Esophagus squamous epithelium (tissue), 5 donors: ENCODE measurements at places on chromosomes 11 and 22. TPM values are rescaled to one million over a fixed set of nuclear protein-coding genes. Genes with fewer than 3 reads are reported as not detected.

DNA sequence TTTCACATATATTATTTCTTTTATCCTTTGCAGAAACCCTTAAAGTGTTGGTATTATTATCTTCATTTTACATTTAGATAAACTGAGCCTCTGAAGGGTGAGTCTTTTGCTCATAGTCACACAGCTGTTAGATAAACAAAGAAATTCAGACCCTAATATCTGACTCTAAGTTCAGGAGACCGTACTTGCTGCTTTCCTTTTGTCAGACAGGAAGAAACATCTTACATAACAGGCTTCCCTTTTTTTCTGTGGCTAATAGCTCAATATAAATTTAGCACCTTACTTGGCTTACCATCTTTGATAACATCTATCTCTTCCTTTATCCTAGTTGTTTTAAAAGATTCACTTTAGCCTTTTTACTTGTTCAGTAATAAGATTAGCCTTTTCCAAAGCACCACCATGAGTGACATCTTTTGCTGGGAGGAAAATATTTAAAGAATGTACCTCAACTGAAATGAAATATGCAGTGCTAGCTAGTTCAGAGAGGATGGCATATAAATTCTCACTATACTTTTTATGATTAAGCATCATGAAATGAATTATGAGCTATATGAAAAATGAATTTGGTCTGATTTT, 128.6 kb downstream of the WNT11 start:
- no peaks in the 10 kb centered on the region for H3K27me3 ChIP-seq
- H3K27ac ChIP-seq, result no peak overlapping the region
- no peak overlapping the region for H3K4me3 ChIP-seq
- DNase-seq, result no peak

- no peak overlapping the region for H3K27ac ChIP-seq
- peaks cover 4% of the 10 kb centered on the region for H3K4me1 ChIP-seq
- DNase-seq, result no peak
- H3K4me3 ChIP-seq, result no peak overlapping the region
- H3K27me3 ChIP-seq, result no peaks in the 10 kb centered on the region
- H3K36me3 ChIP-seq, result no peaks in the 10 kb centered on the region
These were observed 36.9 kb downstream of the GGTLC2 start for GRCh38 chr22:22681221-22681739.

- H3K27ac ChIP-seq, result no peak overlapping the region
- H3K36me3 ChIP-seq, result no peaks in the 10 kb centered on the region
- DNase-seq, result no peak
- H3K4me3 ChIP-seq, result no peak overlapping the region
- H3K27me3 ChIP-seq, result no peaks in the 10 kb centered on the region
These were observed 20.1 kb downstream of the PTPN5 start for GRCh38 chr11:18771266-18772035.

DNA sequence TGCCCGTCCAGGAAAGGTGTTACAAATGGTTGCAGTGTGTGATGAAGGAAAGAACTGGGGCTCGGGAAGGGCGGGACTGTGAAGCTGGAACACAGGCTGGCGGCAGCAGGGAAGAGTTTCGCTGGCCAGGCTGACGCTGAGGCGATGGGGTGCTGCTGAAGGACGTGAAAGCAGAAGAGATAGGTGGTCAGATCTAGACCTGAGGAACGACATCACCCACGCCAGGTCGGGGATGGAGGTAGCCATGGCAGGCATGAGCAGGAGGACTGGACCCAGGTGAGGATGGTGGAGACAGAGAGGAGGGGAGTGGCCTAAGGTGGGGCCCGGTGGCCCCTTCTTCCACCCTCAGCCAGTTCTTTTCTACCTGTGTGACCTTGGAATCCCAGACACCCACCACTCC, 9.1 kb downstream of the CDC42EP2 start:
- H3K36me3 ChIP-seq, result peaks cover 21% of the 10 kb centered on the region
- H3K27ac ChIP-seq, result no peak overlapping the region
- peaks cover 4% of the 10 kb centered on the region for H3K4me1 ChIP-seq
- H3K4me3 ChIP-seq, result no peak overlapping the region
- no peak for DNase-seq

- H3K4me1 ChIP-seq, result no peaks in the 10 kb centered on the region
- no peak overlapping the region for H3K27ac ChIP-seq
- no peak overlapping the region for H3K4me3 ChIP-seq
- H3K27me3 ChIP-seq, result no peaks in the 10 kb centered on the region
- H3K36me3 ChIP-seq, result no peaks in the 10 kb centered on the region
These were observed 12.6 kb downstream of the UCP3 start for GRCh38 chr11:73996161-73996747.

DNA sequence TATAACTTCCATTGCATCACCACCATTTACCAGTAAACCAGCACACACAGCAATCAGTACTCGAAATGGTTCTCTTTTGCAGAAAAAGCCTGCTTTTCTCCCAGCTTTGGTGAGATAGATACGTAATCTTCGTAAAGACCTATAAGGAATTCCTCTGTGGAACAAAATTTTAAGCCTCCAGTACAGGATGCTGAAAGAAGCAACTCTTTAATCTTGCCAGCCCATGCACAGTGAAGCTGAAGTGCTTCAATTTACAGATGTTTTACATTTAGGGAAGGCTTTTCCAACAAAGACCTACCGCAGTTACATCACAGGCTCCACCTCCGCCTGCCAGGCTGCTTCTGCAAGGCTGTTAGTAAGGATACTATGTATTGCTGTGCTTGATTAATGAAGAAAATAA, 1.9 kb downstream of the ELMOD1 start:
- H3K36me3 ChIP-seq, result no peaks in the 10 kb centered on the region
- H3K27me3 ChIP-seq, result peaks cover 9% of the 10 kb centered on the region
- peaks cover 31% of the 10 kb centered on the region for H3K4me1 ChIP-seq
- no peak for DNase-seq
- no peak overlapping the region for H3K27ac ChIP-seq
- H3K4me3 ChIP-seq, result no peak overlapping the region

The RELA gene
- 49.4 TPM for total RNA-seq

The TPBGL gene
- total RNA-seq, result not detected
